ENCODE measurements at places on chromosomes 5 and 9.

DNA sequence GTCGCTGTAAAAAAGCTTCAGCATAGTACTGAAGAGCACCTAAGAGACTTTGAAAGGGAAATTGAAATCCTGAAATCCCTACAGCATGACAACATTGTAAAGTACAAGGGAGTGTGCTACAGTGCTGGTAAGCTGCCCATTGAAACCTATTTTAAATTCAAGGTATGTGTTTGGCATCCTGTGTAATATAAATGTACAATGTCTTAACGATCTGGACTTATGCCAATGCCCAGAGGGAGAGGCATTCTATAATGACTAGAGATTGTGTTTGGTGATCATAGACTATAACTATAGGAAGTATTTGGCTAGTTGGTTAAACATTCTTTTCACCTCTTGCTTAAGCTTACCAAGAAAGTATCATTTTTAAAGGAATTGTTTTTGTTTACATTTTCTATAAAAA, 95.7 kb downstream of the INSL6 start:
- no peak for DNase-seq

GRCh38 chr9:33165263-33166151, 1.6 kb downstream of the B4GALT1 start:
- DNase-seq = no peak

- no peak for DNase-seq
Observed at GRCh38 chr5:107560377-107560776, 110.4 kb downstream of the EFNA5 start.

DNA sequence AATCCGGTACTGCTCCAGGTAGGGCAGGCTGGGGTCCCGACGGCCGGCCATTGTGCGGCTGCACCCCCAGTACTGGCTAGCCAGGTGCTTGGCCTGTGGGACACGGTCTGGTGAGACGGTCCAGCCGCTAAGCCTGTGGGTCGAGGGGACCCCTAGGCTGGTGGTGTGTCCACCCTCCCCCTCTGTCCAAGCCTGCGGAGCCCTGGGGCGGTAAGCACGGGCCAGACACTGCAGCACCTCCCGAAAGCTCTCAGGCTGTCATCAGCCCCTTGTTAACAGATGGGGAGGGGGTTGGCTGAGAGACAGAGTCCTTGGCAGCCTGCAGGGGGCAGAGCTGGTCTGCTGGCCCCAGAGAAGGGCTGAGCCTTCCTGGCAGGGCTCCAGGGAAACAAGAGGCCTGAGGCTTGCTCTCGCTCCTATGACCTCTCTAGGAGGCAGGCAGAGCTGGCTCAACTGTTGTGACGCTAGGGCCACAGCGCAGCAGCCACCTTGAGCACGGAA, 11.8 kb upstream of the MRNIP start:
- peak; percentile 79 for DNase-seq

GRCh38 chr9:125707472-125707804, 430 bp upstream of the MAPKAP1 start:
- no peak for DNase-seq

DNA sequence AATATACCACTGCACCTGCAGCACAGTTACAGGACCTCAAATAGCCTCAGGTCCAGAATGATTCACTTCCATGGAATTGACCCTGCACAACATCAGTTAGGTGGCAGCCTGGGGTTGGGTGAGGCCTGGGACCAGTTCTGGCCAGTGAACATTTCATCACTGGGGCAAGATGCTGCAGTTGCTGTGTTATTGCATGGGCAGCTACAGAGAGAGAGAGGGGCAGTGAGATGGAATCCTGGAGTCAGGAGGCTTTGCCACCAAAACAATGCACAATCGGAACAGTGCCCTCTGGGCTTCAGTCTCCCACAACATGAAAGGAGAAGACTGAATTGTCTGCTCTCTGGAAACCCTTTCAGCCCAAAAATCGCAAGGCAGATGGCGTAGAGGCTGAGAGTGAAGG, 51.8 kb downstream of the SH3TC2 start:
- DNase-seq = no peak

DNA sequence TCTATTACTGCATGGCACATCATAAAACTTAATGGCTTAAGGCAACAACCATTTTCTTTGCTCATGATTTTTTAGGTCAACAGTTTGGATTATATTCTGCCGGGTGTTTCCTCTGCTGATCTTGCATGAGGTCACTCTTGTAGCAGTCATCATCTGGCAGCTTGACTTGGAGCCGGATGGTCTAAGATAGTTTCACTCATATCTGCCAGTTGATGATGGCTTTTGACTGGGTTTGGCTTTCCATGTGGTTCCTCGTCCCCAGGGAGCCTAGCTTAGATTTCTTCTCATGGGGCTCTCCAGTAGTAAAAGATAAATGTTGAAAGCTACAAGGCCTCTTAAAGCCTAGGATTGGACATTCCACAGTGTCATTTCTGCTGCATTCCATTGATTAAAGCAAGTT, 27.4 kb downstream of the LNPEP start:
- no peak for DNase-seq

GRCh38 chr9:137223078-137223970, 1.3 kb upstream of the RNF208 start:
- DNase-seq = peak; percentile 98

GRCh38 chr5:68137511-68138140, 77.9 kb upstream of the PIK3R1 start:
- DNase-seq = no peak

DNA sequence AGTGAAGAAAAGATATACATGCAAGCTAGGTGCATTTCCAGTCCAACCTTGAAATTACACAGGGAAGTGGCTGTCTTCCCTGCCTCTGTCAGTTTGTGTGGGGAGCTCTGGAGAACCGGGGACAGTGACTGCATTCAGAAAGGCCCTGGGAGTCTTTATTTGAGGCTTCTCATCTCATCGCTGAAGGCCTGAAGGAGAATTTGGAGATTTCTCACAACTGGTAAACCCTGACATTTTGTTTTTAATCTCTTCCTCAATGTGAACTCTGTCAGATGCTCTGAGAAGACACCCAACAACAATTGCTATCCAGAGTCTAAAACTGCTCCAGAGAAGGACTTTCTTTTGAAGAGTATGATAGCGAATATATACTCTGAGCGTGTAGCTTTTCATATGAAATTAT, 33.0 kb downstream of the MACIR start:
- no peak for DNase-seq

- no peak for DNase-seq
Observed at GRCh38 chr5:132489051-132489770, 1.4 kb downstream of the IRF1 start.

GRCh38 chr5:135555530-135555929, 19.8 kb upstream of the NEUROG1 start:
- DNase-seq = no peak

- DNase-seq = no peak
Observed at GRCh38 chr5:14406554-14406849, 175.1 kb upstream of the OTULINL start.

DNA sequence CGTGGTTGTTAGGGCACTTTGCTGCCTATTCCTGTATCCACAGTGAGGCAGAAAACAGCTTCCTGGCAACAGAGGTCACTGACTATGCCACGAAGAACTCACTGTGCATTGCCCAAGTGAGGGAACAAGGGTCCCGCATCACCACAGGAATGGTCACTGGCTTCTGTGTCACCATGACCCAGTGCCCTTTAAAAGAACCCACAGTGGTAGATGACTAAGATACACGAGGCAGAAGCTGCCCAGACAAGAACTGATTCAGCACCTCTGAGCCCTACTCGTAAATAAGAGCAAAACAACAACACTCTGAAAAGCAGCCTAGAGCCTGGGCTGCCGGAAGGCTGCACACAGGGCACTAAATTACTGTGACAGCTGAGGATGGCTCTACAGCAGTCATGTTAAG, 236.6 kb upstream of the RASEF start:
- DNase-seq = no peak

GRCh38 chr5:40223884-40224402, 455.8 kb upstream of the PTGER4 start:
- no peak for DNase-seq

DNA sequence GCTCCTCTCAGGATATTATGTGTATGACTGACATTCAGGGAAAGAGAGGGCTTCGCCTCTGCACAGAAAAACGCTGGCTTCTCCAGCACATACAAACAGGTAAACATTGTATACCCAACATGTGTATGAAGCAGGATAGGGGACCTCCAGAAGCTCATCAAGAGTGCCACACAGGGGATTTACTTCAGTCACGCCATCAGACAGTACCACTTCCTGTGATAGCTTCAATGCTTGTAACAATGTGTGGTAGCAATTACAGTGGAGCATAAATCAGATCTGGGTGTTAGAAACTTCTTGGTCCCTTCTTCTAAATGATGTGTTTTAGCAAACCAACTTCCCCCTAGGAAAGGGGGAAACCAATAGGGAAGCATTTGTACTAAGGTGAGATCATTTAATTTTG, 160.8 kb downstream of the TSSK1B start:
- no peak for DNase-seq

- no peak for DNase-seq
Observed at GRCh38 chr5:92687821-92688722, 892.9 kb downstream of the NR2F1-AS1 start.

DNA sequence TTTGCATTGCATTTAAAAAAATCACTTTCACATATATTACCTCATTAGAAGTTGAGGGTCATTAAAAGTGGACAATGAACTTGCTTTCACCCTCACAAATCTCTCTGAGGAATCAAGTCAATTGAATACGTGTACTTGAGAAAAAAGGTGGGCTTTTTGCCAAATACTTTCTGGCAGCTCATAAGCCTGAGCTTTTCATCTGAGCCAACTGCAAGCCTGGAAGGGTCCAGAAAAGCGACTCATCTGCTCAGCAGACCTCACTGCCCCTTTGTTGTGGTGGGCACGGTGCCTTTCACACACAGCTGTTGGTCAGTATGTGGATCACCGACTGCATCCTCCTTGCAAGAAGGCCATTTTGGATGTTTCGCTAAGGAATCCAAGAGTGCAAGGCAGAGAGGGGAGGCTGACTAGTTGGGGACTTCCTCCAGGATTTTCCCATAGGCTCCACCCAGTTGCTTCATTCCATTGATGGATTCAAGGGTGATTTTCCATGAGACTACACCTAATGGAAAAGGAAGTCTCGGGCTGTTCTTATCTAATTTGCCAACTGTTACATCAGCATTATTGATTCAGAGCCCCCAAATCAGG, 564.7 kb downstream of the PDE4D start:
- no peak for DNase-seq

DNA sequence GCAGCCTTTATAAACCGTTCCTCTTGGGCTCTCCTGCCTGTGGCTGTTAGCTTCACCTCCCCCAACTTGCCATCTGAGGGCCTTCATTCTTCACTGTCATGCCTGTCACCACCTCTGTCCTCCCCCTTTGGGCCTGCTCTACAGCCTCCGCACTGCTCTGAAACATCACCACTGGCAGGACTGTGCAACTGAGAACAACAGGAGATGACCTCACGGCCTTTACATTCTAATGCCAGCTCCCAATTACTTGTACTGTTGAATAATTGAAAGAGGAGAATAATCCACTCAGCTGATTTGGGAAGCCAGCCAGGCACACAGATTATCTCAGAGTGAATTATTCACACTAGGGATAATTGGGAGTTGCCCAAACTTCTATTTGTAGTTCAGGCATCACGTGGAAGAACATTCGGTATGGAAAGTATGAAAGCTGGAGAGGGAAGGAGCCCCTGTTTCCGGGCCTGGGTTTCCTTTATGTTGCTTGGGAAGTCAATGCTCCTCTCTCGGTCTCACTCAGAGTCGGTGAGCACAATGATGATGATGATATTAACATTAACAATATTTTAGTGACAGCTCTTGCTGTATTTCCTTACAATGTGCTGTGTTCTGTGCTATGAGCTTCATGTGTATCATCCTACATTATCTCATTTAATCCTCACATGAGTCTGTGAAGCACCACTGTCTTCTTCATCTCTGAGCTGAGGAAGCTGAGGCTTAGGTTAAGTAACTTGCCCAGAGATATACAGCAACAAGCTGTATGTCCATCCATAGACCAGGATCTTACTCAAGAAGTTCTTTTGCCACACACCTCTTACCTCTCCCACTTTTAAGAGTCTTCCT, 99.3 kb upstream of the LRRTM2 start:
- DNase-seq = no peak

- no peak for DNase-seq
Observed at GRCh38 chr5:143199843-143200242, 203.6 kb downstream of the NR3C1 start.

DNA sequence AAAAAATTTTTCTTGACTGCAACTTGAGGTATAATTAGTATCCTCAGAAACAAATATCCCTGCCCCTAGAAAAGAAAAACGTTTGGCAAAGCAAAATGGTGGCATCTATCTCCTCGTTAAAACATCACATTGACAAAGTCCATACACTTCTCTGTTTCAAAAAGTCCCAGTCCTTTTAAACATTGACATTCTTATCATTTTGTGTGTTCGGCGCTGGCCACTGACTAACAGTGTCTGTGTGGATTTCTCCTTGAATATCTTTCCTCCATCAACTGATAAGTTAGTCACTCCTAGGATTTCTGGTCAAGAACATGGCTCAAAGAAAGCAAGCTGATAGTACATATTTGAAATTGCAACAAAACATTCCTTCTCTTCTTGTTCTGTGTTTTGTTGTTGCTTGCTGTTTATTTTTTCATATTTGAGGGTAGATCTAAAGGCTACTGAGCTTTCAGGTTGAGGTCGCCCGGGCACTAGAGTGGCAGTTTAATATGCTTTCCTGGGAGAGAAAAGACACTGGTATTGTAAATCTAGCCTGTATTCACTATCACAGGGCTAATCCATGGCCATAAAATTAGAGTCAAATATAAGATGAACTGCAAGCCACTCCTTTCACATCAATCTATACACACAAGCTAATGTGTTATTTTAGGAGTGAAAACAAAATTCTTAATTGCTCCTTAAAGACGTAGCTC, 8.5 kb upstream of the PPIC start:
- no peak for DNase-seq

DNA sequence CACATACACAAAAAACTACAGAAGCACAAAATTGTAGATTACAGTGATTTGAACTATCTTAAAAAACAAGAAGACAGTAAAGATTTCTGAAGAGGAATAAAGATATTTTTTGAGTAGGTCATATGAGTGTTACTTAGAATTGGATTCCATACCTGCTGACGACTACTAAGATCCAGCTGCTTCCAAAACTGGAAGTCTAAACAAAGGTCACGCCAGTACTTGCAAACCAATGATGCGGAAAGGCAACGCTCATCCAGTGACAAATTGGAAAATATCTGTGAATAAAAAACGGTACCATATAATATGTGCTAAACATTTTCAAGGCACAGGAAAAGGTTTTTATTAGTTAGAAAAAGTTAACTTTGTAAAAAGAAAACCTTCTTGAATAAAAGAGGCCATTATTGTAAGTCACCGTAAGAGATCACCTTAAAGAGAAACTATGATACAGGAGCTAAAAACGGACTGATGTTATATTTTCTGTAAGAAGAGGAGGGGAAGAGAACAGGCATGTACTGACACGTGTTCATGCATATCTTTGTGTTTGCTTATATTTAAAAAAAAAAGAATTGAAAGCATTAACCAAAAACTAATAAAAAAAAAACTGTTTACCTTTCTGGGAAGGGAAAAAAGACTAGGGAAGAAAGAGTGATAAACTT, 14.1 kb downstream of the FBXL17 start:
- DNase-seq = no peak

DNA sequence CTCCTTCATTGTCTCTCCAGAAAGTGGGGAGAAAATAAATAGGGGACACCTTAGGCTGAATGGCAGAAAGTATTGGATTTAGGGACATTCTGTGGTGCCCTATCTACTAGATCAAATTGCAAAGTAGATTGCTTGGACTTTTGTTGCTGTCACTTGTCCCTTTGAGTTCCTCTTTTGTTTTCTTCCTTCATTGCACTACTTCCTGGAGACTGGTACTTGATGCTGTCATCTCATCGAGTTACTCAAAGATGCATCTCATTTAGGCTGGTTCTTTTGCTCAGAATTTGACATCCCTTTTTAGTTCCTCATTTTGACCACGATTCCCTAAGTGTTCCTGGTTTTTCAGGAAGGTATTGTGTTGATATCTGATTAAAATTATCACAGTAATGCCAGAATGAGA, 137.6 kb downstream of the ADGRV1 start:
- no peak for DNase-seq

Data from lower lobe of right lung (tissue), 2 donors.